ENCODE measurements at places on chromosomes 5 and 9.

- no peak for DNase-seq
These were observed 1360.8 kb upstream of the CDH9 start for GRCh38 chr5:28399211-28399610.

- DNase-seq = peak; percentile 64
These were observed 505 bp downstream of the CREB3 start for GRCh38 chr9:35732800-35733541.

GRCh38 chr9:123861086-123861755 lies 68.7 kb downstream of the DENND1A start:
- no peak for DNase-seq

DNA sequence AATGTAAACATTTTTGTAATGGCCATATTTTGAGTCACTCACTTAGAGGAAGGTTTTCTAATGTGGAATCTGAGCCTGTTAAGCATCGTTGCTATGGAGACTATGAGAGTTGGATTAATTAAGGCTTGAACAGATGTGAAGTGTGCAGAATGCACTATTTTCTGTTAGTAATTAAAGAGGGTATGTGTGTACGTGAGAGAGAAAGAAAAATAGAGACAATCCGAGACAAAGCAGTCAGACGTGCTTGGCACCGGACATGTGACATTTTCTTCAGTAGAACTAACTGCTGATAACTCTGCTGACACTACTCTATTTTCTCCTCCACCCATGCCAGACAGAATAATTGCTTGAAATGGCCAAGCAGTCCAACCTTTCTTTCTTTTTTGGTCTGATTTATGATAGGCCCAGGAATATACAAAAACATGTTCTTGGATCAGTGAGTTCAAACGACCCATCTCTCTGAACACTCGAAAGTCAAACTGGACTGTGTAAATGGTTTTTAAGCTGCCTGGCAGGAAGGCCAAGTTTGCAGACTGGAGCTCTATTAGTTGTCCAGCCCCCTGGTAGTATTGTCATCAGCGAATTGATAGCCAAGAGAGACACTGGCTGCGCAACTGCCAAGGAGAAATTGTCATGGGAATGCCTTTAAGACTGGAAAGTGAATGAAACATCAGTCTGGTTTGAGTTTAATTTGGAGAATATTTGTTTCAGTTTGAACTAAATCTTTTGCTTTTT lies 322.1 kb downstream of the ARHGEF28 start:
- no peak for DNase-seq

- DNase-seq = no peak
These were observed 325.2 kb upstream of the RPS23 start for GRCh38 chr5:82603033-82603987.

DNA sequence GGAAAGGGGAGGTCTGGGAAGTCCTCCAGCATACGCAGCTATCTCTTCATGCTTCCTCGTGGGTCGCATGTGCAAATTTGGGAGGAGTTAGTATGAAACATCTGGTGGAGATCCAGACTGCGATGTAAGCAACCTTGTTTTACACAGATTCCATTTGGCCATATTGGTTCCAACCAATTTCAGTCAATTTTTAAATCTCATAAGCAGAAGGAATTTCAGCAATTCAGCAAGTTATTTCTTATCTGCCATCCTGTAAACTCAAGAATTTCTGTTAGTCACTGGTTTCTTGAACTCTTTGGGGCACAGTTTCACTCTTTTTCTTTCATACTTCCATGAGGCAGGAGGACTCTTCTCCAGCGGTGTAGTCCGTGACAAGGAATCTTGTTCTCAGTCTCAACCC lies 130.4 kb upstream of the CLINT1 start:
- no peak for DNase-seq

GRCh38 chr9:126857261-126857960 lies 3.0 kb upstream of the ZBTB34 start:
- no peak for DNase-seq

- no peak for DNase-seq
These were observed 27.0 kb upstream of the ALDOB start for GRCh38 chr9:101462558-101462957.

GRCh38 chr5:2008851-2009629 lies 126.3 kb upstream of the IRX4 start:
- DNase-seq = no peak

DNA sequence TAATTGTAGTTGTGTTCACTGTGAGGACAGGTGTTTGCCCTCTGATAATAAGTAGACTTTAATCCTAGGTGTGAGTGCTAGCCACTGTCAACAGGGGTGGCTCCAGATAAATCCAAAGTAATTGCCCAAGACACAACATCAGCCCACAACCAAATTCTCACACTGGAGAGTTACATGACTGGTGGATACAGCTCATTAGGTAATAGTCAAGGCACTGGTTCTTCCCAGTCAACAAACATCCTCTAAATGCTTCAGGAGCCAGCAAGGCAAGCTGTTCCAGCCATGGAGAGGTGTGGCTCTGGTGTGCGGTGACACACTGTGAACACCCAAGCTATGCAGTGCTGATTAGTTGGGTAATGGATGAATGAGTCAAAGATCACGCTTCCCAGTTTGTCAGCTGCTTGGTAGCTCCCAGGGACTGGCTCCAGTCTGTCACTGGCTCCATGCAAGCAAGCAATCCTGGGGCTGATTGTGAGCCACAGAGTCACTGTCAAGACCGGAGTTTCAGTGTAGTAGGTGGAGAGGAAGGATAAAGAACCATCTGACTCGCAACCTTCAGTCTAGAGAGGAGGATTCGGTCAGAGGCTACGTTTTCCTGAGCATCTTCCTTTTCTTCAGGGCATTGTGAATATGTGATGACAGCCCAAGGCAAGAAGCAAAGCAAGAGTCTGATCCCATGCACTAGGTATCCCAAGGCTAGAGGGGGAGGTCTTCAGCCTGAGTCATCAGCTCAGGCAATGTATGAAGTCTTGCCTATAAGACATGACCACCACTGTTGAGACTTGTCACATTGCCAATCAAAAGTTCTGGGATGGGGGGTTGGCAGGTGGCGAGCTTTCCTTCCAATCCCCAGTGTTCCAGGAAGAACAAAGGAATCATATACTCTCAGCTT lies 63.1 kb downstream of the UGCG start:
- no peak for DNase-seq

DNA sequence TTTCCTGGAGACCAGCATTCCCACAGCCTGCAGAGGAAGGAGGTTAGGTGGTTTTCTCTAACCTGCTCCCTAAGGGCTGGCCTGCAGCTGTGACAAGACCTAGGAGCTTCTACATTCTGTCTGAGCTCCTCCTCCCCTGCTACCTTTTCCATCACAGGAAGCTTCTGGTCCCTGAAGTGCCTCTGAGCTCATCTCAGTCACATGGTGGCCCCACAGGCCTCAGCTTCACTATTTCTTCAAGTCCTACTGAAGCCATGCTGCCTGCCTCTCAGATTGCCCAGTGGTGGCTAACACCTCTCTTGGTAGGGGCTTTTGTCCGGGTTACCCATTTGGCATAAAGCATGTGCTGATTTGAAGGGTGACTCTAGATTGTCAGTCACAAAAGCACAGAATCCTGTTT lies 259.4 kb downstream of the CRB2 start:
- DNase-seq = peak; percentile 9

- no peak for DNase-seq
These were observed 40.8 kb upstream of the SMU1 start for GRCh38 chr9:33117306-33117705.

DNA sequence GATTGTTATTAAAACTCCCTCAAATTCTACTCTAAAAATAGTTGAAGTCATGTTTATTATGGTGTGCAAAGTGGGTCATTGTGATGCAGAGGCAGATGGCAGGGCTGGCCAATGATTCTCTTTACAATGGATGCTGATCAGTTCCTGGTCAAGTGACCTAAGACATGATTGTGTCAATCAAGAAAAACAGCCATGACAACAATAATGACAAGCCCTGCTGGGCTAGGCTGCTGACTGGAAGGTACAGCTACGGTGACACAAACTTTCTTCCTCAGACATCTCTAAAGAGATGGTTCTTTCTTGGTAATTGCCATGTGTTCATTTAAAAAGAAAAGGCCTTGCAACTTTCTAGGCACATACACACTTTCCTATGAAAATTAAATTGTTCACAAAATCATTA lies 3.6 kb downstream of the SLC24A2 start:
- DNase-seq = no peak

GRCh38 chr9:18299449-18299848 lies 174.5 kb upstream of the ADAMTSL1 start:
- no peak for DNase-seq

DNA sequence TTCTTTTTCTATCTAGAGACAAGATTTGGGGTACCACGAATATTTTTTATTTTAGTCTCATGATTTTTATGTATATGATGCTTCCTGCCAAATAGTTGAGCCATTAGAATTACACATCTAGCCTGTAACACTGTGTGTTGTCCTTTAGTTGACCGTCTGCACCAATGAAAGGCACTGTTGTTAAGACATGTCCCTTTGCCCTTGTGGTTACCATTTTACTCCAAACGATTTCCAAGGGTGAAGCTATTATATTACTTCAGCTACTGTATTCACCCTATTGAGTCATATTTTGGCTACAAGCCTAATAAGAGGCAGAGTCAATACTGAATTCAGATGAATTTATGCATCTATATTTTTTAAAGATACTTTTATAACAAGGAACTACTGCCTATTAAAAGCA lies 207.6 kb downstream of the CETN3 start:
- no peak for DNase-seq

GRCh38 chr5:11398728-11399127 lies 505.5 kb downstream of the CTNND2 start:
- no peak for DNase-seq

GRCh38 chr9:19057033-19057432 lies 7.8 kb downstream of the RRAGA start:
- no peak for DNase-seq

- no peak for DNase-seq
These were observed 61.8 kb downstream of the ELL2 start for GRCh38 chr5:95899829-95900228.

- no peak for DNase-seq
These were observed 24.9 kb downstream of the MELK start for GRCh38 chr9:36597412-36598178.

- no peak for DNase-seq
These were observed 56.1 kb downstream of the PTPDC1 start for GRCh38 chr9:94140418-94140780.

DNA sequence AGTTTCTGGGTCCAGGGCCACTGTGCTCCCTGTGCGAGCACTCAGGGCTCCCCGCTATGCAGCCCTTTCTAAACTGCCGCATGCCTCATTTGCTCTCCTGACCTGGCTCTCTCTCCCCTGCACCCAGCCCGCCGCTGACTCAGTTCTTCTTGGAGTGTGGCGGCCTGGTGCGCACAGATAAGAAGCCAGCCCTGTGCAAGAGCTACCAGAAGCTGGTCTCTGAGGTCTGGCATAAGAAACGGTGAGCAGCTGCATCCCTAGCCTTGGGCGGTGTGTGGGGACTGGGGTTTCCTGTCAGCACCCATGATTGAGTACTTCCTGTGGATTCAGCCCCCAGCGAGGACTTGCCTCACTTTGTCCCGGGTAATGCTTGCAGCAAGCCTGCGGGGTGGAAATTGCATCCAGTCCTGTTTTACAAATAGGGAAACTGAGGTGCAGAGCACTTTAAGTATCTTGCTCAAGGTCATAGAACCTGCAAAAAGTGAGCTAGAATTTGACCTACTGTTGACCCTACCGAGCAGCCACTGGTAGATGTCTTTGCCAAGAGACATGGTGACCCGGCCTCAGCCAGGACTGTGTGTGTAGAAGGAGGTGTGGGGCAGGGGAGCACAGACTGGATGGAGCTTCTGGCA lies 27.9 kb downstream of the USP20 start:
- peak; percentile 83 for DNase-seq

DNA sequence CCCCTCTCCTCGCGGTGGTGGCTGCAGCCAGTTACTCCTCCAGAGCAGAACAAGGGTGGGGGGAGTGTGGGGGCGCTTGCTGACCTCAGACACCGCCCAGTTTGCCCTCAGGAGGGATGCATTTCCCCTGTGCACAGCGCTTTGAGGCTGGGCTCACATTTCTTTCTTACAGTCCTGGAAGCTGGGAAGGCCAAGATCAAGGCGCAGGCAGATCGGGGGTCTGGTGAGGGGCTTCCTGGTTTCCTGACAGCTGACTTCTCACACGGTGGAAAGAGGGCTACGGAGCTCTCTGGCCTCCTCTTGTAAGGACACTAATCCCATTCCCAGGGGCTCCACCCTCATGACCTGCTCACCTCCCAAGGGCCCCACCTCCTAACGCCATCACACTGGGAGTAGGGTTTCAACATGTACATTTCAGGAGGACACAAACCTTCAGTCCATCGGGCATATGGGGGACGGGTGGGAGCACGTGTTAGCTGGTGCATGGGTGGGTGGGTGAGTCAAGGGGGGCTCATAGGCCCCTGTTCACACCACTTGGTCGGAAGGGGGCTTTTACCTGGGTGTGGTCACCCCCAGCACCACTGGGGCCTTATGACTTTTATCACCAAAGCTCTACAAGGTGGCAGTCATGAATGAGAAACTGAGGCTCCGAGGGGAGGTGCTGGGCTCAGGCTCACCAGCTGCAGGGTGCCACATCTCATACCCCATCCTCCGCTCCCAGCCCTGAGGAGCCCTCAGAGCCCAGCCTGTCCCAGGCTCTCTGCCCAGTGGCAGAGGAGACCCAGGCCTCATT lies 7.7 kb upstream of the SCGB3A1 start:
- no peak for DNase-seq

- DNase-seq = no peak
These were observed 65.2 kb downstream of the TRIO start for GRCh38 chr5:14208071-14209021.

DNA sequence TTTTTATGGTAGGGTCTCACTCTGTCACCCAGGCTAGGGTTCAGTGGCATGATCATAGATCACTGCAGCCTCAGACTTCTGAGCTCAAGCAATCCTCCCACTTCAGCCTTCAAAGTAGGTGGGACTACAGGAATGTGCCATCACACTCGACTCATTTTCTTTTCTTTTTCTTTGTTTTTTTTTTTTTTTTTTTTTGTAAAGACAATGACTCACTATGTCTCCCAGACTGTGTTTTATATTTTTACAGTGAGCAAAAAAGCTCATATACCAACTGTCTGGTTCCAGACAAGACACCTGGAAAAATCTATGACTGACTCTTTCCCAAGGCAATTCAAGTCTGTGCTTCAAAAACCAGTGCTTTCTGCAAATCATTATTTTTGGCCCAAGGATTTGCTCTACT lies 10.8 kb upstream of the FOXD1 start:
- DNase-seq = no peak

GRCh38 chr9:82988488-82988887 lies 74.5 kb downstream of the RASEF start:
- no peak for DNase-seq

- DNase-seq = peak; percentile 65
These were observed 270.1 kb upstream of the PTGER4 start for GRCh38 chr5:40409601-40410000.

Data from activated CD4-positive, alpha-beta T cell treated with anti-CD3 and anti-CD28 coated beads for 36 hours (primary cell).